Activated CD8-positive, alpha-beta memory T cell treated with anti-CD3 and anti-CD28 coated beads for 1 hour (primary cell): ENCODE measurements at places on chromosomes 4 and X.

- no peak for DNase-seq
Measured at GRCh38 chr4:171101845-171102244, 711.4 kb upstream of the GALNTL6 start.

GRCh38 chr4:138576684-138577083 lies 334.5 kb upstream of the SLC7A11 start:
- DNase-seq: no peak

GRCh38 chr4:177638871-177639270 lies 196.6 kb upstream of the AGA start:
- no peak for DNase-seq

GRCh38 chr4:13944095-13944511 lies 316.6 kb upstream of the BOD1L1 start:
- no peak for DNase-seq

- DNase-seq: no peak
Measured at GRCh38 chr4:5881340-5881739, 11.5 kb downstream of the CRMP1 start.

DNA sequence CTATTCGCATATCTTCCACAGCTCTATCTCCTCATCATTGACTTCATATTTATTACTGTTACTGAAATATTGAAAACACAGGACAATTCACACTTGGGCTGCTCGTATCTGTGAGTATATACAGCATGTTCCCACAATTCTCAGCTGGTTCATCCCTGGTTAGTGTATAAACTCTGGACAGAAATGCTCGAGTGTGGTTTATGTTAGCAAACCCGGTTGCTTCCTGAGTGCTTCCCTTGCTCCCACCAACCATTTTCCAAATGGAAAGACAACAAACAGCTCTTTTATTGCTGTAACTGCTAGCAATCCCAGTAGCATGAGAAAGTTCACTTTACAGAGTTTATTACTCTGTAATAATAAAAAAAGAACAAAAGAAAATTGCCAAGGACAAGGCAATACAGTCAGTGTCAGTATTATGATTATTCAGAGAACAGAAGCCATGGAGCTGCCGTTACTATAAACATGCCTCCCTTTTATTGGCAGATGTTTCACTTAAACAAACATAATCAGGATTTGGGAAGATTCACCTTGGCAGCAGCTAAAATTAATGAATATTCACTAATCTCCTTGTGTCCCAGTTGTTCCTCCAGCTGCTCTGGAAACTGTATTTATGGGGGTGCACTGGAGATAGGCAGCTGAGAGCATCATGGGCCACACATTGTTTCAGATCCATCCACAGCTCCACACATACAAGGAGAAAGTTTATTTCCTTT lies 134.1 kb upstream of the GUCY1A1 start:
- DNase-seq: no peak

DNA sequence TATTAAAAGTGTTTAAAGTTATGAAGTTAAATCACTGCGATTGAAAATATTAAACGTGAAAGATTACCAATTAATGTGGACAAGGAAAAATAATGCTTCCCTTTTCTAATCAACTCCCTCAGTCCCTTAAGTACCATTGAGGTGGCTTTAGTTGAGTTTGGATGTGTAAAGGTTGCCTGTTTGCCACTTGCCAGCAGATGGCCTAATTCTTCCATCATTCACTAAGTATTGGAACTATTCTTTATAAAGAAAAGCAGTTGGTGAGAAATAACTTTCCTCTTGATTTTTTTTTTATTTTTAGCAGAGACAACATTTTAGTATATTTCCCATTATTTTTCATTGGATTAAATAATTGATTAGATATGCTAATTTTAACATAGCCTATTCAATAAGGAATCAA lies 295.9 kb upstream of the TACR3 start:
- DNase-seq: no peak

- no peak for DNase-seq
Measured at GRCh38 chr4:140311257-140311835, 62.1 kb upstream of the SCOC start.

DNA sequence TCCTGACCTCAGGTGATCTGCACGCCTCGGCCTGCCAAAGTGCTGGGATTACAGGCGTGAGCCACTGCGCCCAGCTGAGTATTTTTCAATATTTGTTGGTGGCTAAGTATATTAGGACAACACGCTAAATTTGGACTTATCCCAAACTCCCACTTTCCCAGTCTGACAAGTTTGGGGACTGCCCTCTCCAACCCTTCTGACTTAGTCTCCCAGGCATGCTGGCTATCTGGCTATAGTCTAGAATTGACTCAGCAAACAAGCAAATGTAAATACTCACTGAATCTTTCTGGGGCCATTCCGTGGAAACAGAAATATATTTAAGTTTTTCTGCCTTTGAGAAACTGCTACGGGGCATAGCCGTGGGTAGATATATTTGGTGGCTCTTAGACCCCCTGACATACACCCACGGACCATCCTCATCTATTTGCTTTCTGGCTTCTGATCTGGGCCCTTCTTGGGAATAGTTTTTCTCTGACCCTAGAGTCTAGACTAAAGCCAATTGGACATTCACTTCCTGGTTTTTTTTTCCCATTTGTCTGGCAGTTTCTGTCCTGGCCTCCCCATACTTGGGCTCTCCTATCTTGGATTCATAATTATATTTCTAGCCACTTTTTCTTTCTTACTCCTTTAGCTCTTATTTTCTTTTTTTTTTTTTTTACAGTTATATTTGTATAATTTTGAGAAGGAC lies 11.3 kb upstream of the DOCK11 start:
- DNase-seq: no peak

- DNase-seq: no peak
Measured at GRCh38 chrX:40018041-40018440, 79.7 kb downstream of the BCOR start.

GRCh38 chr4:165517216-165517615 lies 138.4 kb downstream of the CPE start:
- no peak for DNase-seq

- no peak for DNase-seq
Measured at GRCh38 chrX:48996969-48997368, 5.1 kb downstream of the GRIPAP1 start.

- DNase-seq: no peak
Measured at GRCh38 chr4:143207555-143207954, 22.8 kb downstream of the USP38 start.

GRCh38 chrX:97763391-97763790 lies 879.7 kb downstream of the RPA4 start:
- DNase-seq: no peak

GRCh38 chr4:93786149-93786548 lies 42.4 kb upstream of the ATOH1 start:
- no peak for DNase-seq

DNA sequence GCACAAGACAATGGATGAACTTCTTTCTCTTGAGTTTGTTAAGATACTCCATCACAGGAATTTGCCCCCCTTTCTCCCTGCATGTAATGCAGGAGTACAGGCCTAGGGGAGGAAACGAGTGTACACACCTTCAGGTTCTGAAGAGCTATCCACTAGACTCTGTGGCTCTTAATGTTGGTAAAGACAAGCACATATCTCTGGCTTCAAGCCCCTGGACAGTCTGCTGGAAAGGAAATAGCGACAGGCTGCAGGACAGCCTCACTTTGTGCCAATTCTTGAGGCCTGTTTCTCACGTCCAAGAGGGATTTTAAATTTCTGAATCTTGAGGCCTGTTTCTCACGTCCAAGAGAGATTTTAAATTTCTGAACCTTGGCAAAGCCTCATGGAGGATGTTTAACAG lies 87.1 kb downstream of the RLIM start:
- DNase-seq: no peak

- no peak for DNase-seq
Measured at GRCh38 chrX:69138118-69138390, 27.2 kb downstream of the PJA1 start.

DNA sequence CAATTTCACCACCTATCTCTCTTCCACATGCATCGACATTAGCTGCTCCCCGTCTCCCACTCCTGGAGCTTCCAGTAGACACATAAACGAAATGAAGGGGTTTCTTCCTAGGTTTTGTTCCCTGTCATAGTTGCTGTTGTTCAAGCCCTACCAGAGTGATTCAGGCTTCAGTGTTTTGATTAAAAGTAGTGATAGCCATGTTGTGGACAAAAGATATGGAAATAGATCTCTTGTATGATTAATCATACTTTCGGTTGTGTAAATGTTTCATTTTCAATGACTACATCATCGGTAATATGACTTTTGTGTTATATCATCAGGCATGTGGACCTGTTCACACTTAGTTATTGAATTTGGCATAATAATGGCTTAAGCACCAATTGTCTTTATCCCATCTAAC lies 96.5 kb upstream of the KLF3 start:
- no peak for DNase-seq

DNA sequence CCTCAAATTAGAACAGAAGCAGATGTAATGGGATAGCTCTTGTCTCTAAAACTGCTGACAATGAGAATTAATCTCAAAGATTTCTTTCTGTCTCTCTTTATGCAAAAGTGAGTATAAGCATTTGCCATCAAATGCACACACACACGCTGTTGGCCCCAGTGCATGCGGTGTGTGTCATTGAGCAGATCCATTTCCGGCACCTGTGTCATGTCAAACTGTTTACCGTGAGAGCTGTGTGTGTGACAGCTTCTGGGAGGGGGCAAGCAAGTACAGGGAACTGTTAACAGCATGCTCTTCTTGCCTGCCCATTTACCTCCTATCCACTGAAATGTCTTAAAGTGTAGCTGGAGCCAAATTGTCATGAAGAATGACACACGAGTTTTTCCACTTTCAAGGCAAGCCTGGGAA lies 297.9 kb upstream of the FAT4 start:
- no peak for DNase-seq

GRCh38 chr4:11480683-11481082 lies 52.0 kb upstream of the HS3ST1 start:
- no peak for DNase-seq

DNA sequence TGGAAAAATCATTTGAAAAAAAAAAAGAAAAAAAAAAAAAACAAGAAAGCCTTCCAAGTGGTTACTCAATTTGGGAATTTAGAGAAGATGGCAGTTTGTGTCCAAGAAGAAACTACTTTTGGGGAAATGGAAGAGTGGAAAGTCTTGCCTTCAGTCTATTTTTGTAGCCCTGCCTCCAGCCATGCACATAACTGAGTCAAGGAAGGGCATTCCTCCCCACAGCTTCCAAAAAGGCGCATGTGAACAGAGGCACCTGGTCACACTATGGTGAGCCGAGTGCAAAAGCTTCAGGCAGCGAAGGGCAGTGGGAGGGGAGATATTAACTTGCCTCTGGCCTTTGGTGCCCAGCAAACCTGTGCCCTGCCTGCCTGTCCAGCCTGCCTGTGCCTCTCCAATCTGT lies 163.7 kb downstream of the SMIM20 start:
- no peak for DNase-seq

DNA sequence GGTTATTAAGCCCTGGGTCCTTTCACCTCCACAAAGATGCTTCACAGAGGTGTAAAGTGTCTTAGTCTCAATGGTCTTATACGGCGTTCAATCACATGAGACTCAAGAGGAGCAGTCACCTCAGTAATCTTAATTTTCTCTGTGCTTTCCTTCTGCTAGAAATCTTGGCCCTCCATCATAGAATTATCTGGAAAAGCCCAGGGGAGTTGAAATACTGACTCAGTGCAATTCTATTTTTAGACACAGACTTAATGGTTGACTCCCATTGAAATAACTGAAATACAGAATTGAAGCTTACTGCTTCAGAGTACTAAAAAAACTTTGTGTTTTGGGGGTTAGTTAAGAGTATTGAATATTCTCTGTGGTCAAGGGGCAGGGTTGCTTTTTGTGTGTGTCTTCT lies 94.5 kb upstream of the IL15 start:
- no peak for DNase-seq

GRCh38 chr4:966266-967112 lies 6.9 kb downstream of the DGKQ start:
- no peak for DNase-seq

- no peak for DNase-seq
Measured at GRCh38 chr4:173666-174314, 49.5 kb downstream of the ZNF718 start.

DNA sequence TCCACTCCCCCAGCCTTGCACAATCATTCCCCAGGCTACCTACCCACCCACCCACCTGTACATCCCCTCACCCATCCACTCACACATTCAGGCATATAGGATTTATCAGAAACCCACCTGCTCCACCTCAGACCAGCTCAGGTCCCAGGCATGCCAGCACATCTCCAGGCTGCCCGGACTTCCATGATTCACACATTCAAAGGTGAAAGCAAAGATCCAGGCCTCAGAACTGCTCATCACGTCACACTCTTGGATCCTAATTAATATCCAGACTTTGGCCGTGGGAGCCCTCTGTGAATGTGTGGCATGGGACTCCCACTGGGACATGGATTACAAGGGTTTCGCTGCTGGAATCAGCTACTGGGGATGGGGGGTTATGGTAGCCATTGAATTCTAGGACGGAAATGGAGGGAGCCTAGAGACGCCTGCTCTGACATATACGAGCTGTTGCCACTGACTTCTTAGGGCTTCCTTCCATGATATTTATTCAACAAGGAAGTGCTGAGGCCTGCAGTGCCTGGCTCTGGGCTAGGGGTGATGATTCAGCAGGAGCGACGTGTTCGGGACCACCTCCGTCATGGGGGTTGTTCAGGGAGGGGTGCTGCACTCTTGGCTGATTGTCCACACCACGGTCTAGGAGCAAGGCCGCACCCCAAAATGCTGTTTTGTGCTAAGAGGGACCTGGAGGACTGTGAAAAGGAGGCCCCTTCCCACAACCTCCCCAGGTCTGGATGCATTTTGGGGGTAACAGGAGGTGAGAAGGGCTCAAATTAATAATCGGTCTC lies 56.9 kb upstream of the ADRA2C start:
- DNase-seq: no peak

DNA sequence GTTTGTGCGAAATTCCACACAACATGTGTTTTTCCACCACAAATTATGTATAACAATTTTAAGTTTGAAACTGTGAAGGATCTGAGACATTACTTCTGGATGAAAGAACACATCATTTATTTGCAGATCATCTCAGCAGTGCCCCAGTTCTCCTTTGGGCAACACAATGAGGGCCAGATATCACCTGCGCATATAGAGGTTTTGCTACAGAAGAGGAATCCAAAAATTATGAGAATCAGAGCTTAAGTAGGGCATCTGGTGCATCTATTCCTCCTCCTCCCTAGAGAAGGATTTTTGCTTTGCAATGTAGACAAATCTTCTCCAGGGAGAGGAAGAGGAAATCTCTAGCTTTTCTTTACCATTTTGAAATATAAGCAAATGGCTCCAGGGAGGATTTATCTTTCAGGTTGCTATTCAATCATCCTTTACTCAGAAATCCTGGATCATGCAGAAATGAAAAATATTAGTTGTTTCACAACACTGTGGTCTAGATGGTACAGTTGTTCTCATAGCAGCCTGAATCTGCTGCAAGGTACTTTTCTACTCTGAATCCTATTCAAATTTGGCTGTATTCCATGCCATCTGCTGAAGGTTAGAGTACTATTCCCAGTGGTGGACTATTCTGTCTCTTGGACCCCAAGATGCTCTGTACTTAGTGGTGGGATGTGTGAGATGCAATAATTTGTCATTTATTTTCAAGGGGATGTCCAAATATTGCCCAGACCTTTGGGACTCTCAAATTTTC lies 132.1 kb downstream of the SNCA start:
- no peak for DNase-seq
